ENCODE measurements at places on chromosomes 2 and 18.

GRCh38 chr2:85421260-85422071 is 3.0 kb downstream of the SH2D6 start:
- no peak for DNase-seq

DNA sequence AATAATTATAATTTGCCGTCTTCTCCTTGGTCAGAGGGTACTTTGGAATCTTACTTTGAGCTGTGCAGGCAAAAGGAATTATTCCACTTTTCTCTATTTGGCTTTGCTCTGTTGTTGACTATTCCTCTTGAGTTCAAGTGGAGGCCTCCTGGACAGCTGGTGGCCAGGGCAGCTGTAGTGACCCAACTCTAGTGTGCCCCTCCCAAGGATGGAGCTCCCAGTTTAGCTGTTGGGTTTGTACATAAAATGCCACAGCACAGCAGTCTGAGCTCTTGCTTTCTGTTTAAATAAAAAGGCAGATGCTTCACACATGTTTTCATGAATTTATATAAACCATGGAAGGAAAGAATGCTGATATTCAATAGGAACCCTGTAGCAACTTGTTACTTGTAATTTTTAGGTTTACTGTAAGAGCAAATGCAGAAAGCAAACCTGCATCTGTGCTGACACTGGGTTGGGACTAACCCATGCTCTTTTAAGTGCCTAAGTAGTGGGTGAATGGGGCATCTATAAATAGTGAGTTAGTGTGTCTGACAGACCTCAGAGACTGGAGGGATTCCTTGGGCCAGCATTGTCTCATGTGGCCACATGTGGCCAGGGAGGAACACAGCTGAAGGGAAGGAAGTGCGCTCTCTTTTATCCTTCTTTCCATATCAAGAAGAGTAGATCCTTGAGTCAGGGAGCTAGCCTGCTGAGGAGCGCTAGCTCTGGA is 121.8 kb downstream of the FHOD3 start:
- no peak for DNase-seq

GRCh38 chr2:186903216-186903615 is 54.2 kb upstream of the ZSWIM2 start:
- DNase-seq: no peak

DNA sequence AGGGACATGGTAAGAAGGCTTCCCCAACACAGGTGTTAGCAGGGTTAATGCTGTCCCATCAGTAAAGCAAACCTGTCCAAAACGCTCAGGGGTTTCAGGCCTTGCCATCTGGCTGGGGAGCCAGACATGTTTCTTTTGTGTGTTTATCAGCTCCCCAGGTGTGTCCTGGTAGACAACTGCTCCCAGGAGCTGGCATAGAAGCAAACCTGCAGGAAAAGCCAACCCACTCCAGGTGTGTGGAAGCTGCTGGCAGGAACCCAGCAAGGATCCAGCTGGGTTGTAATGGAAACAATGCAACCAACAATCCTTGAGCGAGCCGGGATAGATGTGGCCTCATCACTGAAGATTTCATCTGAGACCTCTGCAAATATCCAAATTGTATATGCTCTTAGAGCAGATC is 123.1 kb downstream of the RAB3GAP1 start:
- DNase-seq: no peak

- no peak for DNase-seq
These were observed 33.6 kb downstream of the DGKD start for GRCh38 chr2:233387667-233388528.

GRCh38 chr2:79713131-79713785 is 200.4 kb downstream of the CTNNA2 start:
- no peak for DNase-seq

DNA sequence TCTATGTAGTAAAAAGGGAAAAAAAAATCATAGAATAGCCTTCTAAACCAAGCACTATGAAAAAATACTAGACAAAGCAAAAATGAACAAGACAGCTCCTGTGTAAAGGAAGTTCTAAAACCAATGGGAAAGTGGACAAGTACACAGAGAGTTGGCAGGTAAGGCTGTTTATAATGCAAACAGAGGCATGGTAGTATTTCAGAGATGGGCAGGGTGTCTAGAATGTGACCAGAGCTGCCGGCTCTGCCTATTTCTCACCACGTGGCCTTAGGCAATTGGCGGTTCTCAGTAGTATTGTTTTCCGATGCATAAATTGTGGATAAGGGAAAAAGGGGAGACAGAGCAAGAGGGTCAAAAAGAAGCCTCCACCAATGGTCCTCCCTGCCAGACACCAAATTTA is 173.6 kb downstream of the ANKRD30B start:
- DNase-seq: no peak

DNA sequence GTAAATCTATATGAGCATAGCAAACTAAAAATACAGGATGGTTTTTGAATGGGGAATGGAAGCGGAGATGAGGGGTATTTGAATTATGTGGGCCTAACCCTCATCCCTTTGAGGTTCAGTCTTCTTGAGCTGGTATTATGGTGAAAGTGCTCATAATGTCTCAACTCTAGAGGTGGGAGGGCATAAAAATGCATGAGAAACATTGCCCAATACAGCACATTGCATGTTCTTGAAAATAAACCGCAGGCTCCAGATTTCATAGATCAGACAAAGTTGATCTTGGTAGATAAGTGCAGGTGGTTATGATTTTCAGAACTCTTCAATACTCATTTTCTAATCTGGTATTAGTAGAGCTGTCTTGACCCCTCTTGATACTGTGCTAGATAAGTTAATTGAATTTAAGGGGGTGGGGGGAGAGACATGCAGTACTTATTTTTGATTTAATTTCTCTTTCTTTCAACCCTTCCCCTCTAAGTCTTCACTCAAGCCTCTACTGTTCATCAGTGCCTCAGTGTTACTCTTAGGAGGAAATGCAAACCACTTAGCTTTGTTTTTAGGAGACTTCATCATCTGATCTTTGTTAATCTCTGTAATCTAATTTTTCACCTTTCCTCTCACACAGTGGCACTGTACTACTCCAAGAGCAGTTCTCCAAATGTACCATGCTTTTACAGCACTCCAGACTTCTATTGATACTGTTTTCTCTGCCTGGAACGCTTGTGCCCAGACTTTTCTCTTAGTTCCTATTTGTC is 22.2 kb downstream of the XRCC5 start:
- DNase-seq: no peak

GRCh38 chr2:127084611-127085316 is 22.2 kb downstream of the BIN1 start:
- no peak for DNase-seq

DNA sequence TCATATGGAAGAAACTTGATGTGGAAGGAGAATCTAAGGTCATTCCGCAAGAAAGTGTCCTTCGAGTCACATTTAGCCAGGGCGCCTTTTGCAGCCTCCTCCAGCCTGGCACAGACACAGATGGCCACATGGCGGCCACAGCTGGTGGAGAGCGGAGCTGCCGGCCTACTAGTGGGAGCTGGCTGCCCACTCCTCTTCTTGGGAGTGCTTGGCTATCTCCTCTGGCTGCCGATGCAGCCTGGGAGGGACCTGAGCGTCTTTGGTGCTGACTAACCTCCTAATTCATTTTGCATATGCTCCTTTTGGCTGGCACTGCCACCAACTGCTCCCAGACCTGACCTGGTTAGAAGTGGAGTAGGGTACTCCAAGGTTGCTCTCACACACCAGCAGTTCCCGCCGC is 199.3 kb upstream of the MYT1L start:
- no peak for DNase-seq

DNA sequence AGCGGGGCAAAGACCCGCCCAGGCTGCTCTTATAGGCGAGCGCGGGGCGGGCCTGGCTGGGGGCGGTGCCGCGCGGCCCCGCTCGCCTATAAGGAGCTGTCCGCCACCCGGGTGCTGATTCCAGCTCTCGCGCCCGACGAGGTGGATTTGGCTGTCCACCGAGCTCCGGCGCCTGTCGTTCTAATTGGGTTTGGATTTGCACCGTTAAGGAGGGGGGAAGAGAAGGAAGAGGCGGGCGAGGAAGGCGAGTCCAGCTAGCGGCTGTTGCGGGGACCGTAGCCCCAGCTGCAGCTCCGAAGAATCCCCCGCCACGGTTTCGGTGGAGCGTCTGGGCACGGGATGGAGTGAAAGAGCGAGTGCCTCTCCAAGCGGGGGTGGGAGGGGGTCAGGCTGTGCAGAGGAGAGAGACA is at the start of gene CNTNAP5:
Gene CNTNAP5, plus strand, starts transcription at position 117 of the 410 bp plus-strand sequence. CDS start 364 bp downstream, outside the sequence.
- no peak for DNase-seq

- DNase-seq: no peak
These were observed 133.3 kb upstream of the HS6ST1 start for GRCh38 chr2:128452024-128452411.

DNA sequence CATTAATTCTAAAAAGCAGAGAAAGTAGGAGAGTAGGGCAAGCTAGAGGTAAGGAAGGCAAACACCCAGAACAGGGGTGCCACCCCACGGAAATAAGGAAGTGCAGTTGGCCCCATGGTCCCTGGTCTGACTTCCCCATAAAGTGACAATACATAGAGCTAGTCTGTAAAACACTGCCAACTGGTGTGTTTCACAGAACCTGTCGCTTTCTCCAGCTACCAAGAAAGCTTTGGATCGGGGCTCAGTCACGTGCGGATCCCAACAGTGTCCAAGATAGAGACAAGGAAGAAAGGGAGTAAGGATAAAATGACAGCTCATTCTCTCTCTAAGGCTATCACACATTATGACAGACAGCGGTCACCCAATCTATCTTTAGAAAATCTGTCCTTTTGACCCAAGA is 36.4 kb downstream of the TBC1D8 start:
- no peak for DNase-seq

- DNase-seq: no peak
These were observed 427.6 kb downstream of the SUCLG1 start for GRCh38 chr2:84031312-84032050.

DNA sequence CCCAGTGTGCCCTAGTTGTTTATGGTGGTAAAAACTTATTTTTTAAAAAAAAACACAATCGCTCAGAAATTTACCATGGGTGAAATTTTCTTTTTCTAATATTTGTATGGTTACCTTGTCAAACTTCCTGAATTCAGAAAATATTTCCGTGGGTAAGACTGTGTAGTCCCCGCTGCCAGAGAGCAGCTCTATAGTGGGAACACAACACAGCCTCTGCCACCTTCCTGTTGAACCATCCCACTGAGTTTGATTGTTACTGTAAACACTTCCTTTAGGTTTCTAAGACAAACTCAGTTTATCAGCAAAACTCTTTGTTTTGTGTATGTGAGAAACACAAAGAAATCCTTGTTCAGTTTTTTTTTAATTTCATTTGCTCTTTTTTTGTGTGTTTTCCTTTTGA is 17.9 kb downstream of the DNAH6 start:
- DNase-seq: no peak

DNA sequence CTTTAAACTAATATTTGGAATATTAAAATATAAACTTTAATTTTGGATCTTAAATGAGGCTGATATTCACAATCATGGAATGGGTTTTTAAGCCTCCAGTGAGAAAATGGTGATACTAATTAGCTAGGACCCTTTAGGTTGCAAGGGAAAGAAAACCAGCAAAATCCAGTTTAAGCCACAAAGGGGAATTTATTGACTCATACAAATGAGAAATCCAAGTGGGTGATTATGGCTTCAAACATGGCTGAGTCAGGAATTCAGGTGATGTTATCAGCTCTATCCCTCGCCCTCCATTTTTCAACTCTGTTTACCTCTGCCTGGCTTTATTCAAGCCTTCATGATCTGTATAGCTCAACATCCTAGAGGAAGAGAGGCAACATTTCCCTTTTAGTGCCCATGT is 75.3 kb upstream of the DLX2 start:
- no peak for DNase-seq

GRCh38 chr2:202114795-202115194 is 41.7 kb downstream of the KIAA2012 start:
- no peak for DNase-seq

DNA sequence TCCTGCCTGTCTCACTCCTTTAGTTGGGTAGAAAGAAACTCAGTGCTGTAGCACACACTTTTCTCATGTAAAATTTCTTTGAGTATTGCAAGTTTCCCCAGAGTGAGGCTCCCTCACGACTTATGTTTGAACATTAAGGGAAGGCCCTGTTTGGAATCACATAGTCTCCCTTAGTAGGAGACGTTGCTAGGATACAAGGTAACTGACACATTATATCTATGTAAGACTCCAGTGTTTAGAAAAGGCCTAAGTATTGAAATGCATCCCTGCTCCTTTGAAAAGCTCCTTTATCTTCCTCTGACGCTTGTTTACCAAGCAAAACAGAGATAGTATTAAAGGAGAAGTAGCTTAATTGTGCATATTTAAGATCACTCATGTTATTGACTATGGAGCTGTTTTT is 248.2 kb downstream of the PHLPP1 start:
- no peak for DNase-seq

GRCh38 chr2:219650426-219651248 is 23.2 kb downstream of the SLC4A3 start:
- DNase-seq: no peak

DNA sequence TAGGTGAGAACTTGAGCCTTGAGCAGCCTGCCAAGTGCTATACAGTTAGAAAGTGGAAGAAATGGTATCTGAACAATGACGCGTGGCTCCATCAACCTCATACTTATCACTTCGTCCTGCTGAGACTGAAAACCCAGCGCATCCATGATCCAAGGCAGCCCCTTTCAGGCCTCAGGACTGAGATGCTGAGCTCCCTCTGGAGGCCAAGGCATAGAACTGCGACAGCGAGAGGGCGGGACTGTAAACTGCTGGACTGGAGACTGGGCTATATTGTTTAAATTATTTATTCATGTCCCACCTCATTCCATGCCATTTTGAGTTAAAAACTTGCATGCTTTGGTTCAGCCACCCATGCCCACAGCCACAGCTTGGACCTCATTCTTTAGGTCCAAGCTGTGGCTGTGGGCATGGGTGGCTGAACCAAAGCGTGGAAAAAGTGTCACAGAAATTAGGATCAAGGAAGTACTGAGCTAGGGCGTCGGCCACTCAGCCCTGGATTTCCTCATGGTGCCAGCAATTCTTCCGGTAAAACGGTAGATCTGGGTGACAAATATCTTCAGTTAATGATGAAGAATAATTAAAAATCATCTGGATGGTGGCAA is 195.5 kb downstream of the L3MBTL4 start:
- DNase-seq: no peak

- DNase-seq: no peak
These were observed 3.7 kb upstream of the SPEG start for GRCh38 chr2:219430633-219431615.

DNA sequence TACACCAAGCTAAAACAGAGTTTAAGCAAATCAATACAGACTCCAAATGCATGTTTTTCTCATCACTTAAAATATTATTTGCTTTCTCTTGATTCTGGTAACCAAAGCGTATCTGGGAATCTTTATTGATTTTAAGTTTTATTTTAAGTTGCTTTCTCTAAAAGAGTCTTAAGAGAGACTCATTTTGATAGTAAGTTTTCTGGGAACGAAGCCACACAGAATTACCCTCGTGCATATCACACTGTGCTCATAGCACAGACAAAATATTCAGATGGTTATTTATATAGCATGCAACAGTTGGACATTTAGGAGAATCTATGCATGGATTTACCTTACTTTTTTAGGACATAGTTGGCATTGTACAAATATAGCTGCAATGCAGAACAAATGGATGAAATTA is 597.5 kb upstream of the NRXN1 start:
- DNase-seq: no peak

DNA sequence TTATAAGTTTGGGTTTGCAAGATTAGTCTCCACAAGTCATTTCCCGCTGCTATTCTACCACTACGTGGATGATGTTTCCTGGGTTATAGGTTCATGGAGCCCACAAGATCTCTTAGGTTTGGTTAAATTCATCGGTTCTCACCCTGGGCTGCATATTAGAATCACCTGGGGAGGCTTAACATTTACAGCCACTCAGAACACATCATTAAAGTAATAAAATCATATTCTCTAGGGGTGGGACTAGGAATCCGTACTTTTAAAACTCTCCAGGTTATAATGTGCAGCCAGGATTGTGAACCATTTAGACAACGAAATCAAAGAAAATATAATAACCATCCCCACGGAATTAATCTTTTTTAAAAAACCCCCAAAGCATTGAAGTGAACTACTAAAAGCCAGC is 167.7 kb downstream of the ACTR3 start:
- DNase-seq: no peak

Measured in stimulated activated CD4-positive, alpha-beta T cell treated with anti-CD3 and anti-CD28 coated beads, Interleukin-1b, Interleukin-23, amount 100 ng/mL, for 1 hour (primary cell).